ENCODE measurements at places on chromosomes 2 and 18.
A peak's percentile ranks its signal among the peaks of the same experiment; 100 is the strongest.

DNA sequence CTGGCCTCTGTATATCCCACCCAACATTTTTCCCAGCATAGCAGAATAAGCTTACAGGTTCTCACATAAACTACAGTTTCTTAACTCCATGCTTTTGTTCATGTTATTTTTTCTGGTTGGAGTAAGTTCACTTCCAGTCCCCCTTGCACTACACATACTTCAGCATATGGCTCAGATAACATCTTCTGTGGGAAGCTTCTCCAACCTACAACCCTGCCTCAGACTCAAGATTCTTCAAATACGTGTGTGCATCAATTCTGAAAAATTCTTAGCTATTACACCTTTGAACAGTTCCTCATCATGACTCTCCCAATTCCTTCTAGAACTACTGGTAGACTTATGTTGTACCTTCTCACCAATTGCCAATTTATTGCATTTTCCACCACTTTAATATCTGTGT lies 7.5 kb upstream of the CPLX4 start:
- no peak for DNase-seq

DNA sequence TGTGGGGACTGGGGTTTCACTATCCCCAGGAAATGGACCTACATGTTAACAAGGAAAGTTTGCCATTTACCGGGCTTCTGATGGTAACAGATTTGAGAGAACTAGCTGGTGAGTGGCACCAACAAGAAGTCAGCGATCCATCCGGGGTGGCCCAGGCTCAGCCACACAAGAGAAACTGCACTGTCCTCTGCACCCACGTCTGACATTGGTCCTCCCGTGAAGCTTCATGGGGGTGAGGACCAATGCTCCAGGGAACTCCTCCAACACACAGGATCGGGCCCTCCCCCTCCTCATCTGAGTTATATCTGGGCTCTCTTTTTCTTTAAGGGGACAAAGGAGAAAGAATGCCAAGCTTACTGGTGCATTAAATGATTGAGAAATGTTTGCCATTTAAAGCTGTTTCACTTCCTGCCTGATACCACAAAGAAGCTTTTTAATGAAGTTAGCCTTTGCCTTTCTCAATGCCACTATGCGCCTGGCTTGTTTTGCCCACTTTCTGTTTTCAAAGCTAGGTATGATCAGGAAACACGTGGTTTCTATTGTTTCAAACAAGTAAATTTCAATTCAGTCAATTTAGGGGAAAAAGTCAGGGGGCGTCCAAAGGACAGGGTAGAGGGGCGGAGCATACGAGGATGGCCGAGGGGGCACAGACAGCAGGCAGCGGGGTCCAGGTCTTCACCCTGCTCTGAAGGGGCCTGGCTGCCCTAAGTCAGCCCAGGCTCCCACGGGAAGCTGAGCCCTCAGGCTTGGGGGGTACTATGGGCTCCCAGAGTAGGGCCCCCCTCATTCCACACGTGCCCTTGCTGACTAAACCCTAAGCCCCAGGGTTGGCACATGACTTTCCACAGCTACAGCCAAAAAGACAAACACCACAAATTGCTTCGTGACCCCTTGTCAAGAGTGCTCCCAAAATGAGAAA lies 204.0 kb upstream of the ID2 start:
- peak; percentile 64 for DNase-seq

DNA sequence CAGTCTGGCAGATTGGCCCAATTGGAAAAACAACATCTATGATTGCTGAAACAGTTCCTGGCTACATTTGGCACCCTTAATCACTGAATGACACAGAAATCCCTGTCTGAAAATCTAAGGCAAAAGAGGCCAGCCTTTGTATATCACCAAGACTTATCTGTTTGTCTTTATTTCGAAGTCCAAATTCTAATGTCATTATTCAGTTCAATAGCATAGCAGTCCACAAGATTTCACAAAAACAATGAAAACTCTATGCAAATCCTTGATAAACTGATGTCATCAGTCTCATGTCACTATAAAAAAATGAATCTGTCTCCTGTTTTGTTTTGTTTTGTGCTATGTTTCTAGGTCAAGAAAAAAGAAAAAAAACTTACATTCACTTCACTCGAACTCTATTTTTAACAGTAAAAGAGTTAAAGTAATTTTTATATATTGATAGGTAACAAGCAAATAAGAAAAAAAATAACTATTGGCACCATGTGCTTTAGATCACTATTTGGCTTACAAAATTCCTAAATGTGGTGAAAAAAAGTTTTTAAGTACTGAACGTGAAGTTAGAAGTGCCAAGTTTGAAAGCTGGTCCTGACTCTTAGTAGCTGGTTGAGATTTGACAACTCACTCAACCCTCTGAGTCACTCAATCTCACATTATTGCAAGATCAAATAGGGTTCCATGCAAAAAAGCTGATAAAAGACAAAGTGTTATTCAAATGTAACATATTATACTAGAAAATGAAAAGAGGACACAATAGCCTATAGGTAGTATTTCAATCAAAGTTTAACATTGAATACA lies 359.3 kb downstream of the IRS1 start:
- DNase-seq: no peak

- no peak for DNase-seq
Observed at GRCh38 chr2:136874258-136874657, 108.9 kb downstream of the THSD7B start.

GRCh38 chr2:184685999-184686841 lies 87.9 kb downstream of the ZNF804A start:
- DNase-seq: no peak

All from CD4-positive, alpha-beta T cell treated with Interleukin-21 for 1 hour (primary cell).